Epithelial cell of proximal tubule (primary cell): ENCODE measurements at places on chromosomes 7 and 10. TPM values are rescaled to one million over a fixed set of nuclear protein-coding genes. Genes with fewer than 3 reads are reported as not detected.

DNA sequence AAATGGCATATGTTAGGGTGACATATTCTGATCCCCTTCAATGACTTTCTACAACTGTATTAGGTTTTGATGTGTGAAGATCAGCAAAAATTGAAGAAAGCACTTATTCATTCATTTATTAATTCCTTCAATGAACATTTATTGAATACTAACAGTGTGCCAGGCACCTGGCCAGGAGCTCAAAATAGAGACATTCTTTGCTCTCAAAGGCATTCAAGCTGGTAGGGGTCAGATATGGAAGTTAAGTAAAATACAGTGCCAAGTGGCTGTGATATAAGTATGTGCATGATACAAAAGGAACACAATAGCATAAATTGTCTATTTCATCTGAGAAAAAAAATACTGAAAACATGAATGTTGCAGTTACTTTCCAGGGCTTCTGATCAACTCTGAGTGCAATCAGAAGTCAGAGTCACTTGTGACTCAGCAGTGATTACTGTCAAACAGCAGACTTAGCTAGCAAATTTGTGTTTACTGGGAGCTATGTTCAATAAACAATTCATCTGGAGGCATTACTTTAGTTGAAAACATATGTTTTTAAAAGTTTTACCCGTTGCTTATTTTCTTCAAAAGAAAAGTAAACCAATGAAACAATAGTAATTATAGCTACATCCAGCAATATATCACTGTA, 60.4 kb upstream of the CACNB2 start:
- no peak for DNase-seq

DNA sequence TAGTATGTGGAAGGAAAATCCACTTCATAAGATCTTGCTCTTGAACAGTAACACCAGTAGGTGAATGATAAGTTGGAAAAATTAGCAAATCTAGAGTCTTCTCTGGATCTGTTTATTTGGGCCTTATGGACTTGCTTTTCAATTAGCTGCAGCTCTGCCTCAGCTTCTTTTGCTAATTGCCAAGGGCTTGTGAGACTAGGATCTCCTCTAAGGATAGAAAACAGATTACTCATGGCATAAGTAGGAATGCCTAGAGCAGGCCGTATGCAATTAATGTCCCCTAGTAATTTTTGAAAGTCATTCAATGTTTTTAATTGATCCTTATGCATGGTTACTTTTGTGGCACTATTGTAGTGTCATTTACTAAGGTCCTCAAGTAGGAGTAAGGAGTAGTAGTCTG, 36.5 kb upstream of the DDX50 start:
- DNase-seq: no peak

Gene C10orf90
- not detected in 2 replicates for total RNA-seq

- DNase-seq: no peak
These were observed 116.7 kb upstream of the IMMP2L start for GRCh38 chr7:111678986-111679385.

GRCh38 chr7:35909870-35910357, 109.1 kb downstream of the SEPTIN7 start:
- DNase-seq: no peak

DNA sequence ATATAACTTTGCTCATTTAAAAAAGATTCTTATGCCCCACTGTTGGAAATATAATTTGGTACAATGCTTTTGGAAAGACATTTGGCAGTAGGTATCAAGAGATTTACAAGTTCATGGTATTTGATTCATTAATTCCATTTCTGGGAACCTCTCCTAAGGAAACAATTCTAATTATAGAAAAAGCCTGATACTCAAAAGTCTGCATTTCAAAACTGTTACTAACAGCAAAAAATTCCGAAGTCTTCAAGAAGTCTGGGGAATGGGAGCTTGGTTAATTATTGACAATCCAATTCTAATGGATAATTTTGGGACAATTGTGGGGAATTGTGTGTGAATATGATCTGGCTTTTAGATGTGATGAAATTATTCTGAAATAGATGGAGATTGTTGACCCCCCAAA, 59.6 kb downstream of the HDAC9 start:
- no peak for DNase-seq

DNA sequence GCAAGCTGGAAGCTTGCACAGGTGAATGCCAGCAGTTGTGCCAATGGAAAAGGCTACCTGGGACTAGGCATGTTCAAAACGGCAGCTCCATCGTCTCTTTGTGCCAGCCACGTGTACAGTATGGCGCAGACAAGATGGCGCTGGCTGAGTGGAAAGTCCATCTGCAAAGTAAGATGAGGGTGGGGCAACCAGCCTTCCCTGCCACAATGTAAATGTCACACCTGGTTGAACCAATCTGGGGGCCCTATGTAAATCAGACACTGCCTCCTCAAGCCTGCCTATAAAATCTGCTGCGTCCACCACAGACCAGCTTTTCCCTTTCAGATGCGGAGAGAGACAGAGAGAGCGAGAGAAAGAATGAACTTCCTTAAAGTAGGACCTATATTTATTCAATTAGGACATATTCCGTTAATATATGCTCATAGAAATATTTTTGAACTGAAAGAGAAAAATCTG, 18.5 kb upstream of the C7orf33 start:
- DNase-seq: no peak

- no peak for DNase-seq
These were observed 52.0 kb downstream of the KLRG2 start for GRCh38 chr7:139431459-139431858.

DNA sequence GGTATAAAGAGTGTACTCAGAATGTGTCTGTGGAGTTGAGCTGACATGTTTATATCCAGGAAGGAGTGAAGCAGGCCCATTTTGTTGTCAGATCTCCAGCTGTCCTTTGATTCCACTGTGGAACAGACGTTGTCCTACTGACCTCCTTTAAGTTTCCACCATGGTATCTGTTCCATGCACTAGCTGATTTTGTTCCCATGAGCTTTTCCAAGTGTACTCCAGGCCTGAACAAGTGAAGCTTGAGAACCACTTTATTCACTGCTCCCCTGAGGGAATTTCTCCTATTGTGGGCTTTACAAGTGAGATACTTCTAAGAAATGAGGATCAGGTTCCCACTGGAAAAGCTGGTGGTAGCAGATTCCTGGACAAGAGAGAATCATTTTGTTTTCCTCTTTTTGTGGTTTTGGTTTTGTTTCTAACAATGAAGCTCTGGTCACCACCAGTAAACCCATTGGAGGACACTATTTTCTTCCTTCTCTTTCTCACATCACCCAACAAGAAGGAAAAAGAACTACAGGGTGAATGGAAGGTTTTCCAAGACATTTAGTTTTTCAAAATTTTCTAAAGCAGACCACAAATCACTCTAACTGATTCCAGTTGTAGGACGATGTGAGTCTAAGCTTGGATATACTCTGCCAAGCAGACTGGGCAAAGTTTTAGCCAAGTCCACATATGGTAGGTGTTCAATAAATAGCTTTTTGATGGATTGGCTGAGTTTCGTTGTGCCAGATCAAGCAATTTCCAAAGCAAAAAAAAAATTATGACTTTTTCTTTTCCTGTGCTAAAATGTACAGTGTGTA, 144.2 kb downstream of the JCAD start:
- DNase-seq: no peak

DNA sequence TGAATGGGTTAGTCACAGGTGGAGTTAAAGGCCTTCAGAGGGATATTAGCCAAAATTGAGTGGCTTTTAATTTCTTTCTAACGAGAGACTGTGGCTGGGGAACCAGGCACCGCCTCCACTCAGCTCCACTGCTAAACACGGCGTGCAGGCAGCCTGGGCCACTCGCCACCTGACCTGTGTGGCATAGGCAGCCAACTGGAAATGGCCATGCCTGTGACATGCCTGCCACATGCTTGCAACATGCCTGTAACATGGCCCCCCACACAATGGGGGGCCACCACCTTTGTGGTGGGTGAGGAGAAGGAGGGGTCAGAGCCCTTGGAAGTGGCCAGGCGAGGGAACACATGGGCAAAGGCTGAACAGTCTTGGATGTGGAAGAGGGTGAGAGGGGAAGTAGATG, 60.1 kb upstream of the PAX2 start:
- no peak for DNase-seq

DNA sequence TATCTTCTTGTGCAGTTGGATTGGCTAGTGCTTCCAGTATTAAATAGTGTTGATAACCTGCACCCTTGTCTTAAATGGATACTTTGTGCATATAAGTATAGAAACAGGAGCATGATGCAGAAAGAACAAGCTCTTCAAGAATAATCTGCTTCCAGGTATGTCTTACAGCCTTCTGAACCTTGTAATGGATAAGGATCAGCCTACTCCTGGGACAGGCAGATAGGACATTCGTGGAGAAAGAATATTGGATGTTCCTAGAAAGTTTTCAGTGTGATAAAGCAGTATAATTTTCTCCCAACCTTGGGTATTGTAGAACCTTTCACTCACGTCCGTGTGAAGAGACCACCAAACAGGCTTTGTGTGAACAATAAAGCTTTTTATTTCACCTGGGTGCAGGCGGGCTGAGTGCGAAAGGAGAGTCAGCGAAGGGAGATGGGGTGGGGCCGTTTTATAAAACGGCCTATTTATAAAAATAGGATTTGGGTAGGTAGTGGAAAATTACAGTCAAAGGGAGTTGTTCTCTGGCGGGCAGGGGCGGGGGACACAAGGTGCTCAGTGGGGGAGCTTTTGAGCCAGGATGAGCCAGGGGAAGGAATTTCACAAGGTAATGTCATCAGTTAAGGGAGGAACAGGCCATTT, 27.2 kb downstream of the C1GALT1 start:
- no peak for DNase-seq

GRCh38 chr7:27244488-27245123, 2.0 kb downstream of the EVX1 start:
- DNase-seq: no peak

Gene PAPOLB
- 0.07 TPM in 1 of 2 replicates, not detected in the other for total RNA-seq

GRCh38 chr10:123604506-123604905, 61.6 kb upstream of the GPR26 start:
- DNase-seq: no peak

Gene BMPER
- 0.29 TPM in 2 replicates for total RNA-seq

GRCh38 chr10:69446650-69447151, 4.6 kb upstream of the TSPAN15 start:
- DNase-seq: peak; percentile 95

- no peak for DNase-seq
These were observed 2.1 kb downstream of the ADIRF start for GRCh38 chr10:86970162-86970981.

GRCh38 chr7:82839555-82839954, 323.1 kb downstream of the PCLO start:
- no peak for DNase-seq

- DNase-seq: no peak
These were observed 137.2 kb upstream of the PCBD1 start for GRCh38 chr10:71025535-71025934.

DNA sequence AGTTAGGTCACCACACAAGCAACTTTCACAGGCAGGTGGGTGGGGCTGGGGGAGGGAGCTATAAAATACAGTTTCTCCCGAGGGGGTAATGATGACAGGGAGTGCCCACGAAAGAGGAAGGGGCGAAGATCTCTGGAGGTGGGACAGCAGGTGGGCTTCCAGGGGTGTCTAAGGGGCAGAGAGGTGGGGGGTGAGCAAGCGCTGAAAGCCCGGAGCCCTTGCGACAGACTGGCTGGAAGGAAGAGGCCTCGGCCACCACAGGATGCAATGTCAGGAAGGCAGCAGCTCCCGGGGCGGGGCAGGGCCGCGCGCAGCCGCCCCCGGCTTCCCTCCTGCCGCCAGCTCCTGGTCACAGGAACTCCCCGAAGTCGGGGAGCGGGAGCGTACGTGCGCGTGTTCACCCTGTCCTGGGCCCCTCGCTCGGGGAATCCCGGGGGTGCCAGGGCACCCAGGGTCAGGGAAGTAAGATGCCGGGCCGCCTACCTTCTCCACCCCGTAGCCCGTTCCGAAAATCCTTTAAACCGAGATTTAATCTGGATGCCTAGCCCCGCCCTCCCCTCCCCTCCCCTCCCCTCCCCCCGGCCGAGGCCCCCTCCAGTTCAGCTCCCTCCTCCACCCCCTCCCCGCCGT, 105.2 kb upstream of the PPIF start:
- no peak for DNase-seq

DNA sequence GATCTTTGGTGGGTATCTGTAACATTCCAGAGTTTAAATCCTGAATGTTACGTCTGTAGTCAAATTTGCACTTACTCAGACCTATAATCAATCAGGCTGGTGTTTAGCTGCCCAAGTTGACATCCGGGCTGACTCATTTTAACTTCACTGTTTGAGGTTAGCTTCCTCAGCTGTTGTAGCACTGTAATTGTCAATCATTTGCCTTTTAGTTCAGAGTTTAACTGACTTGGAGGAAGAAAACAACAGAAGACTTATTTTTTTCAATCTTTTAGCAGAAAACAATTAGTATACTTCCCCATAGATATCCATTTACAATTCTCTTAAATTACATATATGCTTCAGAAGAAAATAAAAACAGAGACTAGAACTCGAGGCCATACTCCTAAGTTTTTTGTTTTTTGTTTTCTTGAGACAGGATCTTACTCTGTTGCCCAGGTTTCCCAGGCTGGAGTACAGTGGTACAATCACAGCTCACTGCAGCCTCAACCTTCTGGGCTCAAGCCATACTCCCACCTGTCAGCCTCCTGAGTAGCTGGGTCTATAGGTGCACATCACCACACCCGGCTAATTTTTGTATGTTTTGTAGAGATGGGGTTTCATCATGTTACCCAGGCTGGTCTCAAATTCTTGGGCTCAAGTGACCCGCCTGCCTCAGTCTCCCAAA, 38.5 kb upstream of the LRRC17 start:
- DNase-seq: peak; percentile 98

Gene LRRN3
- 0.14 TPM in 1 of 2 replicates, not detected in the other for total RNA-seq

Gene GPR85
- total RNA-seq: 0.22 TPM in 1 of 2 replicates, not detected in the other

DNA sequence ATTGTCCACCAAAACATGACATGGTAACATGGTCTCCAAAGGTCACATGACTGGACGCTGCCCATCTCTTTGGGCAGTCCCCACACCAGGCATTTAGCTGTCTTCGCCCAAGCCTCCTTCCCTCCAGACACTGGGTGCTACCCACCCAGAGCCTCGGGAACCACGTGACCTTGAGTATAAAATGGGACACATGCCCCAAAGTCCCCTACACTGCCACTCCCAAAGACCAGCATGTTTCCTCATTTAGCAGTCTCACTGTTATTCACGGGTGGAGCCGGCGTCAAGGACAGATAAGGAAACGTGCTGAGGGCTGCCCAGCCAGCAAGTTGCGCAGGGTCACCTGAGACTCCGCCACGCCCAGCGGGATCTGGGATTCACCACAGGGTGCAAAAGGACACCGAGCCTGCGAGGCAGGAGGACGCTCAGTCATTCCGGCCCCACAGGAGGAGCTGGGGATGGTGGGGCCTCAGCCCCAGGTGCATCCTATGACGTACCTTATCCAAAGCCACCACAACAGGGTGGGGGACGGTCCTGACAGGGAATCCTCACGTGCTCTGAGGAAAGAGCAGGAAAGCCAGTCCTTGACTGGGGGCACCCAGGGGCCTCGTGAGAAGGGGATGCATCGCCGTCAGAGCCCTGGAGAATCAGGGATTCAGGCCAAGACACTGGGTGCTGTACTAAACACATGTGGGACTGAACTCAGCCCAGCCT, 226.9 kb downstream of the TNS3 start:
- DNase-seq: no peak

- DNase-seq: no peak
These were observed 645.1 kb downstream of the KCNMA1 start for GRCh38 chr10:76992467-76992866.

Gene SCART1
- 0.14 and 1.3 TPM in 2 replicates for total RNA-seq

Gene PON3
- not detected in 2 replicates for total RNA-seq

GRCh38 chr7:126702242-126703016, 550.3 kb downstream of the GRM8 start:
- no peak for DNase-seq
